Bone marrow (tissue), 2 donors: ENCODE measurements at places on chromosomes 11 and 22.

DNA sequence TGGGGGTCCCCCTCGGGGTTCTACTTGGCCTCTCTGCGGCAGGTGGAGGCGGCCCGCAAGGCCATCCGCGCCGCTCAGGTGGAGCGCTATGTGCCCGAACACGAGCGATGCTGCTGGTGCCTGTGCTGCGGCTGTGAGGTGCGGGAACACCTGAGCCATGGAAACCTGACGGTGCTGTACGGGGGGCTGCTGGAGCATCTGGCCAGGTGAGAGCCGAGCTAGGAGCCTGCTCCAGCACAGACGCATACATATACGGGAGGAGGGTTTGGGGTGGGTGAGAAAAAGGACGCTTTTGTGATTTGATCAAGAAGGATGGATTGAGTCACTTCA is 415 bp downstream of the CENATAC start:
- no peak for DNase-seq

DNA sequence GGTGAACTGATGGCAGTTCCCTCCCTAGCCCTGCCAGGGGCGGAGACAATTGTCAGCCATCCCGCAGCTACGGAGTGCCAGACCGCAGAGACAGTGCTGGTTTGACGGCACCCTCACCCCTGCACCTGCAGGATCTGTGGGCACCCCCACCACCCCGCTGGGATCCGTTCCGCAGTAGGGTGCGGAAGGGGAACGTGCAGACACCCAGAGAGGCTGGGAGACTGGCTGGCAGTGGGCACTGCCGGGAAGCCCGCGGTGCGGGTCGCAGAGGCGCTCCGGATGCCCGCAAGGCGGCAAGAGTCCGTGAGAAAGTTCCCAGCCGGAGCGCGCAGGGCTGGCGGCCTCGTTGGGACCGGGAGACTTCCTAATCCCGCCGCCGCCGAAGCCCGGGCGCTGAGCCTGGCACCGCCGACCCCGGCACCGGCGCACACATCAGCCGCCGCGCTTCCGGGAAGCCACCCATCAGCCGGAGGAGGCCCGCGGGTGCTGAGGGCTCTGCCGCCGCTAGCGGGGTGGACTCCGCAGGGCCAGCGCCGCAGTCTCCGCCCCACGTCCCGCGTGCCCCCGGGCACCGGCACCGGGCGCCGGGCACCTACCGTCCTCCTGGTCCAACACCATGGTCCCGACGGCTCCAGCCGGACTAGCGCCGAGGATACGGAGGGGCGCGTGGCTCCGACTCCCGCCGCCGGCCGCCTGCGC is 4.3 kb upstream of the LMO1 start:
- DNase-seq, result no peak

GRCh38 chr11:96062134-96062533 is 138.2 kb upstream of the MTMR2 start:
- DNase-seq, result no peak

DNA sequence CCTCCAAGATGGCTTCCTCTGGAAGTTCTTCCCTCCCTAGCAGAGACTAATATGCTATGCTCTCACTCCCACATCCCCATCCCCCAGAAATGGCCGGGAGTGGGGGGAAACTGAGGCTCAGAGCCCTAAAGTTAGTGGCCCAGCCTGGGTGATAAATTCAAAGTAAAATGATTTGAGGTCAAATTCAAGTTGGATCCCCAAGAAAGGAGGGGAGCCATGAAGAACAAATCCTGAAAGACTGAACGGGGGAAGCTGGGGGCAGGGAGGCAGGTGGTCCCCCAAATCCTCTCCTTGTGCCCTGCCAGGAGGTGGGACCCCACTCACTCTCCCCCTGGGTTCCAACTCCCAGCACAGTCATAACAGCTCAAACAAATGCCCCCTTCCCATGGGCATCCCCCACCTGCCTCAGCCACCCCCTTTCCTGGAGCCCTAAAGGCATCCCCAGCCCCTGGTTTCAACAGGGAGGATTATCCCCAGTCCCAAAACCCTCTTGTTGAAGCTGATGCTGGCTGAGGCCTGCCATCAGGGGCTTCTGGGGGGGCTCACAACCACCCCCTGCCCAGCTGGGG is 1.1 kb downstream of the CBX6 start:
- no peak for DNase-seq

DNA sequence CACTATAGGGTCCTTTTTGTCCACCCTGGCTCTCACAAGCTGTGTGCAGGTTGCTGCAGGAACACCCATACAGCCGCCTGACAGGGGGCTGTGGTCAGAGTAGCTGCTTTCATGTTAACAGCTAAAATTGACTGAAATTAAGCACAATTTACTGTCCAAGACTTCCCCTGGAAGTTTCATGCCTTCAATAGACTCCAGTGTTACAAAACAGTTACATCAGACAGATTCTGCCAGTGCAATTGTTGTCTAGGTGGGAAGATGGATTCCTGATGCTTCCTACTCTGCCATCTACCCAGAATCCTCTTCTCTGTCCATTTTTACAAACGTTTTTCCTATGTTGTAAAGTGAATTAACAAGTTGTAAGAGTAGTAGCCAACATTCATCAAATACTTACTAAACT is 5.3 kb upstream of the TSKU start:
- no peak for DNase-seq

DNA sequence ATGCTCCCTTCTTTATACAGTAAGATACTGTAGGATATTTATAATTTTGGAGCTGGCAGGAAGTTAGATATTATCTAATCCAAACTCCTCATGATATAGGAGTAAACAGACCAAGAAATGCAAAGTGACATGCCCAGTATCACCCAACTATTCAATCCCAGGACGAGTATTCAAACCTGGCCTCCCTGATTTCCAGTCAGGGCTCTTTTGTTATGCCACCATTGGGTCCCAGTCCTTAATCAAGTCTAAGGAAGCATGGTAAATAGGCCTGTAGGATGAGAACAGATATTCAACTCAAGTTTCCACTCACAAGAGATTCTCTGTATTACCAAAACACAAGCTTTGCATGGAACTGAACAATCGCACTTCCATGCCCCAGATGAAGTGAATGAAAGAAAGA is 484.0 kb upstream of the API5 start:
- no peak for DNase-seq

- DNase-seq, result no peak
Measured at GRCh38 chr11:117457835-117458234, 130.2 kb downstream of the CEP164 start.

DNA sequence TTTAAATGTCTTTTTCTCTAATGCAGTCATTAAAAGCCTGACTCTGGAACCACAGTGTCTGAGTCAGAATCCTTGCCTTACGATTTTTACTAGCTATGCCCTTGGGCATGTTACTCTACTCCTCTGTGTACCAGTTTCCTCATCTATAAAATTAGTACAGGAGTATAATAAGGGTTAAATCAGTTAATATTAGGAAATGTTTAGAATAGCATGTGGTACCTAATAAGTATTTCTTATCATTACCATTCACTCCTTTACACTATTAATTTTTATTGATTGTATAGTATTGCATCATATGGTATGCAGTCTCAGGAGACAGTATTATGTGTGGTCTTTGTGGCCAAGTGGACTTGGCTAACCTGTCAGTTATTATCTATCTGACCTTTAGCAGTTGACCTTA is 68.2 kb downstream of the METTL15 start:
- no peak for DNase-seq

DNA sequence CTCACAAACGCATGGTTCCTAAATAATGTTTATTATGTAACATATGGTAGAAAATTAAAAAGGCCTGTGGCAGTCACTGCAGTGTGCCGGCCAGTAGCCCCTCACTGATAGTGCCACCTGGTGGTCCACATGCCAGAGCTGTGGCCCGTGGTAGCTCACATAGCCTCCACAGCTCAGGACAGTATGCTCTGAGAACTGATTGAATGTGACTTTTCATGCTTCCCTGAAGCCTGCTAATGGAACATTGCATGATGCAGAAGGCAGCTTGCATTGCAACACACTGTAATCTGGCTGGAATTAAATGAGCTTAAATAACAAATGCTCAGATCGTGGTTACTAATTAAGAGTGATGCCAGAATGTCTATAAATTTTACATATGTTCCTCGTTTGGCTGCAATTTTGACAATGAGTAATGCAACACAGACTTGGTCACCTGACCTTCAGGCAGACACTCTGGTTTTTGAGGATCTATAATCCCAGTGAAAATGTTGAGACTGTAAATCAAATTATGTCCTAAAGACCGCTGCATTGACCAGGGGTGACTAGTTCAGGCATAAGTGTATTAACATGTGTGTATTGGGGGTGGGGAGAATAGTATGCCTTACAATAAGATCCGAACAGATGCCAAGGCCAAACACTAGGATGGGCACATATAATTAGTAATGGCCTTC is 566.4 kb downstream of the METTL15 start:
- DNase-seq, result no peak

- no peak for DNase-seq
Measured at GRCh38 chr11:100612766-100613165, 74.3 kb upstream of the ARHGAP42 start.
